ENCODE measurements at places on chromosomes 5 and 9.

DNA sequence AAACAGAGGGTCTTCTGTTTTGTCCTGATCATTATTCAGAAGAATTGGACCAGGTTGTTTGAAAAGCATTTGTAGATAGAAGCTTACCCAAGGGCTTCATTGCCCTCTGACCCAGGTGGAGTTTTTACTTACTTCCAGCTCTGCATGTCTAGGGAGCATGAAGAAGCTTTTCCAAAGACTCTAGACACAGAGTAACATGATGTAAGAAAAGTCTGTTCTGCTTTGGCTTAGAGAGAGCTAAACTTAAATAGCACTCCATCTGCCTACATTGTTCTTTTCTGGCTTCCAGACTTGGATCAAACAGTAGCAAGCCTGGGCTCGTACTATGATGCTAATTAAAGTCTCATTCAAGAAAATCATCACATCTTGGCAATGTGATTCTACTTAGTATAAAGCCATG lies 112.1 kb downstream of the SNCAIP start:
- DNase-seq = no peak

DNA sequence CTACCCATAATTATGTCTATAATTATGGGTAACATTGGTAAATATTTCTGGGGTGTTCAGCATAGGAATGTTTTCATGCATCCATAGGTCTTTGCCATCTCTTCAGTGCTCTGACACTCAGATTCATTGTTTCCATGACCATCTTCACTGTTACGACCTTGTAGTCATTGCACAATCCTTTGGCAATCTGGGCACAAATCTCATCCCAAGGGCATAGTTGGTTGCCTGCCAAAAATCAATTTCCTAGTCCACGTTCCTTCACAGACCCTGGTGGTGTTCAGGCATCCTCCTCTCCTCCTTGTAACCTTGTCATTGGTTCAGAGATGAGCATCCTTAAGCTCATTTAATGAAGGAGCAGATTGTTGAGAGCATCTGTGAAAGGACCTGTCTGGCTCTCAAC lies 1400.7 kb downstream of the CDH12 start:
- DNase-seq = no peak

DNA sequence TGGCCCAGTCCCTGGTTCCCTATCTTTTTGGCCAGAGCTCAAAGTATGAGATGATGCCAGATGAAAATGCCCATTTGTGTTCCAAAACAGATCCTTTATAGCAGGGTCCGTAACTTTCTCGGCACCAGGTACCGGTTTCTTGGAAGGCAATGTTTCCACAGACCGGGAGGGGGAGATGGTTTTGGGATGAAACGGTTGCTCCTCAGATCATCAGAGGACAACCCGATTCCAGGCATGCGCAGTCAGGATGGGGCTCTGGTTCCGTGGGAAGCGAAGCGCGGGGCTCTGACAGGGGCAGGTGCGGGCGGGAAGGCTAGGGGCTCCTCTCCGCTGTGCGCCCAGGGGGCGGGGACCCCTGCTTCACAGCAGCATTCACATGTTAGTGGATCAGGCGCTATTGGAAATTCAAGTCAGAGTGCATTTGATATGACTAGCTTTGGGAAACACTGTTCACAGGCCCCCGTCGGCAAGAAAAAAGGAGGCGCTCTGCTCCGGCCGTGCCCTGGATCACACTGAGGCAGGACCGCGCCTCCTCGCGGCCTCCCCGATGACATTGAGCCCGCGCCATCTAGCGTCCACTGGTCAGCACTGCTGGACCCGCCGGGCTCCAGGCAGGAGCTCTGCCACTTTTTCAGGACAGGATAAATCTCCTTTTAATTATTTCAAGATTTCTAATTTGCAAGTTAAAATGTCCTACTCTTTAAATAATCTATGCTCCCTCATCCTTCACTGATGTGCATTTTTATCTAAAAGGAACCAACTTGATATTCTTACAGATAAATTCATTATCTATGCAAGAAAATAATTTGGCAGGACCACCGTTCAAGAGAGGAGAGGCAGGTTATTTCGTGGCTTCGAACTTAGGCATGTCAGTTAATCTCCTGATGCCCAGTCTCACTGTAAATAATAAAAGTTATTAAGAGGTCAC lies 190.0 kb downstream of the FANCC start:
- peak; percentile 57 for DNase-seq

- DNase-seq = no peak
These were observed 424.6 kb upstream of the CDH9 start for GRCh38 chr5:27462936-27463335.

GRCh38 chr5:1325191-1325741 lies 19.6 kb downstream of the CLPTM1L start:
- no peak for DNase-seq

DNA sequence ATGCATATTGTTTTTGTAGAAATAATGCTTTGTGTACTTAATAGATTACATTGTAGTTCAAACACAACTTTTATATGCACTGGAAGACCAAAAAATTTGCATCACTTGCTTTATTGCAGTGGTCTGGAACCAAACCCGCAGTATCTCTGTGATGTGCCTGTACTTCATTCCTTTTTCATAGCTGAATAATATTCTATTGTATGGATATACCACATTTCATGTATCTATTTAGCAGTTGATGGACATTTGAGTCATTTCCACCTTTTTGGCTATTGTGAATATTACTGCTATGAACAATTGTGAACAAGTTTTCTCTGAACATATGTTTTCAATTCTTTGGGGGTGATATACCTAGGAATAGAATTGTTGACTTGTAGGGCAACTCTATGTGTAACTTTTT lies 40.1 kb downstream of the ITGA1 start:
- no peak for DNase-seq

- no peak for DNase-seq
These were observed 2.5 kb upstream of the TCF7 start for GRCh38 chr5:134111741-134112647.

DNA sequence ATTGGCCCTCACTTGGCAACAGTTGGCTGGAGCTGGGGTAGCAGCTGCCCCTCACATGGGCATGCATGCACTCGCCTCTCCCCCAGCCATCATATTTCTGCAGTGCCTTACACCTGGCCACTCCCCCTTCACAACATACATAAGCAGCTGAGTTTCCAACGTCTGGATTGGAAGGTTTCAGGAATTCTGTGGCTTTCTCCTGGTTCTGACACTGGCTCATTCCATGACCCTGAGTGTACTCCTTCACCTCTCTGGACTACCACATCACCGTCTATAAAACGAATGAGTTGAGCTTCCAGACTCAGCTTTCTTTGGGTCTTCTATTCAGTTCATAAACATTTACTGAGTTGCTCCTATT lies 84.3 kb downstream of the GALNT10 start:
- no peak for DNase-seq

- DNase-seq = no peak
These were observed 3.7 kb upstream of the GM2A start for GRCh38 chr5:151249281-151249680.

GRCh38 chr9:35813434-35814105 lies 1.3 kb downstream of the HINT2 start:
- no peak for DNase-seq

DNA sequence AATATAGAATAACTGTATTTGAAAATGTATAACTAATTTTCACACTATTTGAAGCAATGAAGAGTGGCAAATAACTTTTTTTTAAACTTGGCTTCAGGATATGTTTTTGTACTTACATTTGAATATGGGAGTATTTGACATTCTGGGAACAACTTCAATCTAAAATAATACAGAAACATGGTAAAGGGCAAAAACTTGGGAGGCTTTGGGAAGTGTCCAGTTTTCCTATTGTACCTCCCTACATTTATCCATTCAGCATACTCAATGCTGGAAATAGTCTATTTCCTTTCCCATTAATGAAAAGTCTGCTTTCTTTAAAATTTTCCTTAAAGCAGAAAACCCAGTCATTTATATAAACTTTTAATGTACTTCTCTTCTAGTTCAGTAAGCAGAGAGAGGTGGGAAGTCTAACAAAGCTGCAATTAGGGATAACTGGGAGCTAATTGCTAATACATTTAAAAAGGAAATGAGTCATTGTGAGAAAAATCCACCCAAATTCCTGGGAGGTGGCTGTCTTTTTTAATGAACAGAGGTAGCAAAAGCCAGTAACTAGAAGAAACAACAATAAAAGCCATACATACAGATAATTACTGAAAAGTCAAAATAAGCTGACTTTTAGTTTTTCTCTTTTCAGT lies 128.8 kb downstream of the FBN2 start:
- no peak for DNase-seq

DNA sequence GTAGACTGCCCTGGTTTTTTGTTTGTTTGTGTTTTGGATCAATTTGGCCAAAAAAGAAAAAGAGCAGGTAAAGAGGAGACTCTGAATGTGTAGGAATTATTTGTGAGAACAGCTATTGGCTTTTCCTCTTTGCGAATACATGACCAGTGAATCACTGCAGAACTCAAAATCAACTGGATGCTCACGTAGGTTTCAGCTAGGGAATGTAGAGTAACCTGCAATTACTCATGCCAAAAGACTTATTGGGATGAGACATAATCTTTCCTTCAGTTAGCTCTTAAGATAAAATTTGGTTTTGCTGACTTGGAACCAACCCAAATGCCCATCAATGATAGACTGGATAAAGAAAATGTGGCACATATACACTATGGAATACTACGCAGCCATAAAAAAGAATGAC lies 348.0 kb downstream of the NPR3 start:
- DNase-seq = no peak

- DNase-seq = no peak
These were observed 27.6 kb downstream of the CWC27 start for GRCh38 chr5:64796301-64796700.

- DNase-seq = no peak
These were observed 266.2 kb upstream of the ADAMTSL1 start for GRCh38 chr9:18207735-18208134.

DNA sequence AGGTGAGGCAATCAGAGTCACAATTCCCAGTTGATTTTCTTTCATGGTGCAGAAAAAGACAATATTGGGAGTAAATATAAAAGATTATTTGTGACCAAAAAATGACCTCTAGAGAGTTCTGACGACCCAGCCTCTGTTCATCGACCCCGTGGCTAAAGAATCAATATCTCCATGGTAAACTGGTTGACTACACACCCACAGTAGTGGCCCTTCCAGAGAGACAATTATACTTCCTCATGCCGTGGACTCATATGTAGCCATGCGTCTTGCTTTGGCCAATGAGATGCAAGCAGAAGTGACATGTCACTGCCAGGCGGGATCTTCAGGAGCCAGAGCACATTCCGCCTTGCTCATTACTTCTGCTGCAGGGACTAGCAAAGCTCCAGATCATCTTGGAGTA lies 163.3 kb upstream of the RAD23B start:
- no peak for DNase-seq

DNA sequence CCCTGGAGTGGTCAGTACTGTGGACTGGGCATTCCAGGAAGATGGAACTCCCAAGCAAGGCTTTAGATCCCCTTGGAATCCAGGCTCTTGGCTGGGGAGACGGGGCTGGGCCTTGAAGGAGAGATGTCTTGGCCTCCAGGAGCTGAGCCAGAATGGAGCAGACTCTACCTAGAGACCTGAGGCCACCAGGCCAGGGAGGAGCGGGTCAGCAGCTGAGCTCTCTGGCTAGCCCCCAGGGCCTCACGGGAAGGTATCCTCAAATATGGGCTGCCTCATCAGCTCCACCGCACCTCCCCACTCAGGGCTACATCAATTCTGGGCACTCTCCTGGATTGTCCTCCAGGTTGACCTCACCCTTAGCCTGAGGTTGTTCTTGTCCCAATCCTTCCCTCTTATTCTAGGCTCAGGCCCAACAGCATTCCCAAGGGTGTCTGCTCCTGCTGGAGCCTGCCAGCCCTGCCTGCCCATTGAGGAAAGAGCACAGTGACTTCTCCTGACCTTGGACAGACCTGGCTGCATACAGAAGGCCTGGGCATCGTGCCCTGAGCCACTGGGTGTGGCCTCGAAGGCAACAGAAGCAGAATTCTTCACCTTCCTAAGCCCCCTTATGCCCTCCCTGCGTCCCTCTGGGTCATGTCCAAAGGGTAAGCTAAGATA lies 3.0 kb upstream of the PDLIM4 start:
- no peak for DNase-seq

DNA sequence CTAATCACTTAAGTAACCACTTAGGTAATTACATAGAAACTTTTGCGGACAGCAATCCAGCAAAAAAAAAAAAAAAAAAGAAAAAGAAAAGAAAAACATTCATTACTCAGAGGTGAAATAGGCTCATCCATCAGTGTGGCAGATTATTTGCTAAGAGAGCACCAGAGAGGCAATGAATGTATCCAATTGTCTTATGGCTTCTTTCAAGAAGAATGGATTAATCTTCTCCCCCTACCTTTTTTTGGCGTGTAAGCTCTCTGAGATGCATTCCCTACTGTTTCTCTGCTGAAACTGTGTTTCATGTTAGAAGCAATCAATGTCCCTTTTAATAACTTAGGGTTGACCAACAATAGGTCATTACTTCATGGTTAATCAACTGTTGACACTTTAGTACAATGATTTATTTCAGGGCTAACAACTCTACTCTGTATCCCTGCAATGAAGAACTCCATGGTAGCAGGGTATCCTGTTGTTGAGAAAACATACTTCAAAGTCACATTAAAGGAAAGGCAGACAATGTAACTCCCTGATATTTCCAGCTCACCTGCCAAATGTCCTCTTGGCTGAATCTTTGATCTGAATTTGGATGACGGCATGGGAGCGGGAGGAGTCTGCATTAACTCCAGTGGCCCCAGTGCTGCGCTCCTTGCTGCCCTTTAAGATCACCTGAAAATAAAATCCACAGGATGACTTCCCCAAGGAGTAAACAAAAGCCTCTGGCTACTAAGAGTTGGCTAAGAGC lies 57.6 kb downstream of the KIF24 start:
- no peak for DNase-seq

- no peak for DNase-seq
These were observed 407.6 kb downstream of the DNAH5 start for GRCh38 chr5:13536933-13537332.

GRCh38 chr5:146357126-146357525 lies 18.5 kb downstream of the POU4F3 start:
- DNase-seq = no peak

DNA sequence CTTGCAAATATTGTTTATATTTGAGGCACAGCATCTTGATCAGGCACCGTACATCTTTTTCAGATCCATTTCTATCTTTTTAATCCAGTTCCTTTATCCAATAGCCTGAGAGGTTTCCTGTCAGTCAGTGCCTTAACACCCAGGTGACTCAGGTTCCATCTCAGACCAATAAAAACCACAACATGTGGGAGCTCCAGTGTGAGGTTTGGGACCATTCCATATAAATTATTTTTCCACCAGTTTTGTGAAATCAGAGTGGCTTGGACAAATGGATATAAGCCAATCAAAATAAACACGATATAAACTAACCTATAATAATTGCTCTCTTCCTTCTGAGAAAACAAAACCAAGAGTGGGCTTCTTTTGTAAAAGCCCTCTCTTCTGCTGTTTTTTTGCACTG lies 351.3 kb downstream of the NTRK2 start:
- DNase-seq = no peak

DNA sequence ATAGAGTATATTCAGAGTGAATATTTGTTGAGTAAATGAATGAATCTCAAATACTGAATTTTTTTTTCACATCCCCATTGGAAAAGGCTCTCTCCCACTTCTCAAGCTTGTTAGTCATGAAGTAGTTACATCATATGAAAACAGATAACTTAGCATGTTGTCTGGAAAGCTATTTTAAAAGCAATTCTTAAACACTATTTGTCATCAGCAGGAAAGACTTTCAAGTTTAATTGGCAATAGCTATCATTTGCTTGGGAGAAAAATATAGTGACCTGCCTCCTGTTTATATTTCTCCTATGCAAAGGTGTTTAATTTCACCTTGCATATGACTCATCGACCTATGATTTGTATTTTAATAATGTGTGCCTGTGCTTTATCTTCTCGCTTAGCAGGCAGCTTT lies 499.8 kb upstream of the GRIA1 start:
- no peak for DNase-seq

GRCh38 chr5:139383275-139383992 lies at the start of gene SLC23A1:
Gene SLC23A1 (minus strand): TSS chr5:139383297. CDS start chr5:139383253, 44 bp downstream.
- no peak for DNase-seq

GRCh38 chr5:124337996-124338395 lies 408.4 kb downstream of the ZNF608 start:
- DNase-seq = no peak

Data from activated CD4-positive, alpha-beta T cell treated with anti-CD3 and anti-CD28 coated beads for 4 hours (primary cell).